ENCODE measurements at places on chromosomes 12 and 14.
A peak's percentile ranks its signal among the peaks of the same experiment; 100 is the strongest.

DNA sequence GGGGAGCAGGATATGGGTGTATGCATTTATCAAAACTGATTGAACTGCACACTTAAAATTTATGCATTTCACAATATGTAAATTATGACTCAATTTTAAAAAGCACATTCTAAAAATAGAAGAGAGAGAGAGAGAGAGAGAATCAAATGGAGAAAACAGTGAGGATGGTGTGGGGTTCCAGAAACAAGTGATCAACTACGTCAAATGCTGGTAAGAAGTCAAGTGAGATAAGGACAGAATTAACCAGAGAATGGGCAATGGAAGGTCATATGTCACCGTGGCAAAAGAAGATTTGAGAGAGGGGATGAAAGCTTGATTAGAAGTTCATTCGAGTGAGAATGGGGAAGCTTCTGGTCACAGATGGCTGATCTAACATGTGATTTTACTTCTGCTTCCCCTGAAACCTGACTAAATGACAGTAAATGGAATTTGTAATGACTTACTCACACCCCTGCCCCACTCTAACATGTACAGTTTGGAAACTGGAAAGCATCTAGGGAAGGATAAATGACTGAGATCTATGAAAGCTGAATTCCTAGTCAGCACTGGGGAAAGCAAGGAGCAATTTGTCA lies 276.5 kb upstream of the AMIGO2 start:
- no peak for DNase-seq

- no peak for DNase-seq
Measured at GRCh38 chr12:58967561-58967960, 47.3 kb upstream of the LRIG3 start.

DNA sequence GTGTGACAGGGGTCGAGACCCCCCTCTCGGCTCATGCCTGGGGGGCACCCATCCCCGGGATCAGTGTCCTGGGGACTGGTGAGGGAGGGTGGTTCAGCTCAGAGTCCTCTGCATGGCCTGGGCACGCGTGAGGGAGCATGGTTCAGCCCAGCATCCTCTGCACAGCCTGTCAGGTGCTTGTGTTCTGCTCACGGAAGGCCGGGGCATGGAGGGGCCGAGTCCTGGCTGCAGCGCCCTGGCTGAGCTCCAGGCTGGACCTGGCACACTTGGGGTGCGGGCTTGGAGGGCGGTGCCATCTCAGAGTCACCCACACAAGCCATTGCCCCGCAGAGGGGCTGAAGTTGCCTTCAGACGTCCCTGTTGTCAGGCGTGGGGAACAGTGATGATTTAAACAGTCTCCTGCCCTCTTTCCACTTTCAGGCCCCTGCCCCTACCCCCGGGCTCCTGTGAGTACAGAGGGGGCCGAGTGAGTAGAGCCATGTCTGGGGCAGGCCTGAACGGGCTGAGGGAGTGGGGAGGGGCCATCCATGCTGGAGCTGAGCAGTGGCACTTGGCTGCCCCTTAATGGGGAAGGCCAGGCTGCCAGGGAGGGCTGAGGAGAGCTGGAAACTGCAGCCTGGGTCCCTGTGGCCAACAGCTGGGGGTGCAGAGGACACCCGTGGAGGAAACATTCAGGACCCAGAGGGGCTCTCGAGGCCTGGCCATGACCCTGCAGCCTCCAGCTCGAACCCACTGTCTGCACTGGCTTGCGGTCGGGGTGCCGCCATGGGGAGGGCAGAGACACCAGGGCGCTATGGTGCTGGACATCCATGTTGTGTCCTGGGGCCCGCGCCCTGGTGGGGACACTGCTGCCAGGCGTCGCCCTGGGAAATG lies 22.5 kb downstream of the FBRSL1 start:
- peak; percentile 26 for DNase-seq

- DNase-seq = no peak
Measured at GRCh38 chr14:51394804-51395203, 154.8 kb downstream of the TMX1 start.

DNA sequence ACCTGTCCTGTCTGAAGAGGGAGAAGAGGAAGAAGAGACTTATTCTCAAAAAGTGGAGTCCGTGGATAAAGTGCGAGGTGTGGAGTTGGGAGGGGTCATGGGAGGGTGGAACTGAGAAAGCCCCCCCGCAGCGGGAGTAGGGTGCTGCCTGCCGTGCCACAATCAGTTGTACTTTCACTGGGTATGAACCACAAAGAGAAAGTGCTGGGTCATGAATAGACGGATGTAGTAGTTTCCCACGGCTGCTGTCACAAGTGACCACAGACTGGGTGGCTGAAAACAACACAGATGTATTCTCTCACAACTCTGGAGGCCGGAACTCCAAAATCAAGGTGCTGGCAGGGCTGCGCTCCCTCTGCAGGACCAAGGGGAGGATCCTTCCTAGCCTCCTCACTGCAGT lies 5.5 kb downstream of the DNAH10 start:
- no peak for DNase-seq

GRCh38 chr14:56098021-56098420 lies 20.2 kb upstream of the PELI2 start:
- no peak for DNase-seq

GRCh38 chr12:111975161-111975931 lies 37.6 kb downstream of the TMEM116 start:
- DNase-seq = no peak

- no peak for DNase-seq
Measured at GRCh38 chr14:90034156-90034555, 27.6 kb upstream of the KCNK13 start.

DNA sequence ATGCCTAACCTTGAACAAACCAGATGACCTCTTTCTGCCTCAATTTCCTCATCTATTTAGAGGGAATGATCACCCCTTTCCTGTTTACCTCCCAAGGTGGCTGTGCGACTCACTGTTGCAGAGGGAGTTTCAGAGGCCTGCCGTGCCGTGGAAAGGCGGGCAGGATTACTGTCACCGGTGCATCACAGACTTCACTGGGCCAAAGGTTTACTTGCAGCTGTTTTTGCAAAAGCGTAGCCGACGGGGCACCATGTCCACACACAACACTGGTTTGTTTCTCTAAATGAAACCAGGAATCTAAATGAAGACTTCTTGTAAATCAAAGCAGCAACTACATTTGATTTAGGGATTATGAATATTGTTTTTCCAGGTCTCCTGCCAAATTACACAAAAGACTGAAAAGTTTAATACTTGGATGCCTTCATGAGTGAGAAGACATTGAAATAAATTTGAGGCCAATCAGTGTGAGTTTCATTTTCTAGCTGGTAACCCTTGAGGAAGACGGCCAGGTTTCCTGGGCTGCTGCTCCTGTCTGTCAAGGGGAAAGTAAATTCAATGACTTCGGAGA lies 696.1 kb upstream of the TMEM132C start:
- DNase-seq = no peak

- DNase-seq = no peak
Measured at GRCh38 chr14:73026243-73026844, 562 bp downstream of the ZFYVE1 start.

DNA sequence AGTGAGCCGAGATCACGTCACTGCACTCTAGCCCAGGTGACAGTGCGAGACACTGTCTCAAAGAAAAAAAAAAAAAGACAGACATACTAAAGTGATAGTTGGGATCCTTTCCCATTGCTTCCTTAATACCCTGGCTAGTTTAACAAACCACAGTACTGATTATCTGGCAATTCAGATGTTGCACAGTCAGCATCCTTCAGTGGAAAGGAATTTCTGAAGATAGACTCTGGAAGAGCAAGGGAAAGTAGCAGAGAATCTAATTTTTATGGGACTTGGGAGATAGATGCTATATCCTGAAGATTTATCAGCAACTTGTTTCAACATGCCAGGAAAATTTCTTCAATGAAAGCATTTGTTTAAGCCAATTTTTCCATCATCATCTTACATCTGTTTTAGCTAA lies 6.5 kb upstream of the PPFIBP1 start:
- DNase-seq = no peak

- no peak for DNase-seq
Measured at GRCh38 chr14:105139212-105139825, 29.3 kb downstream of the JAG2 start.

- peak; percentile 22 for DNase-seq
Measured at GRCh38 chr12:123085730-123086487, 65.0 kb downstream of the PITPNM2 start.

DNA sequence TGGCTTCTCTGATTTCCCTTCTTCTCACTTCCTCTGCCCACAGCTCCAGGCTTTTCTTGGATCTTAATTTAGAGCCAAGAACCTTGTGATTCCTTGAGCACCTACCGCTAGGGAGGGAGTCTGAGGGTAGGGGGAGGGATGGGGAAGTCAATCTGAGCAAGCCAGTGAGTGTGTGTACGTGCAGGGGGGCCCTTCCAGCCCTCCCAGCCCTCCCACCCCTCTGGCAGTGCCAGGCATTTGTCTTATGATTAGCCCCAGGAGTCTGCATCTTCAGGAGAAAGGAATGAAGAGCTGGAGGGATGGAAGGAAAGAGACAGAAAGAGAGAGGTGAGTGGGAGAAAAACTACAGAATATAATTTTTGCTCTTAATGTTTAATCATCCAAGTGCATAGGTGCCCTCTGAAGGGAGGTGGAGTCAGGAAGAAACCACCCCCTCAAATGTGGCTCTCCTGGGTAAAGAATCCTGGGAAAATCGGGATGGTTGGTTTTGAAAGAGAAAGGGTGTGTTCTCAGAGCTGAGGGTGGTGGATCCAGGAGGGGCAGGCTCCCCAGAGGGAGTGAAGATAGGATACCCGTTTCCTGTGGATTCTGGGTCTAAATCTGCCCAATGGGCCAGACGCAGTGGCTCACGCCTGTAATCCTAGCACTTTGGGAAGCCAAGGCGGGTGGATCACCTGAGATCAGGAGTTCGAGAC lies 2.1 kb downstream of the PIANP start:
- DNase-seq = no peak

DNA sequence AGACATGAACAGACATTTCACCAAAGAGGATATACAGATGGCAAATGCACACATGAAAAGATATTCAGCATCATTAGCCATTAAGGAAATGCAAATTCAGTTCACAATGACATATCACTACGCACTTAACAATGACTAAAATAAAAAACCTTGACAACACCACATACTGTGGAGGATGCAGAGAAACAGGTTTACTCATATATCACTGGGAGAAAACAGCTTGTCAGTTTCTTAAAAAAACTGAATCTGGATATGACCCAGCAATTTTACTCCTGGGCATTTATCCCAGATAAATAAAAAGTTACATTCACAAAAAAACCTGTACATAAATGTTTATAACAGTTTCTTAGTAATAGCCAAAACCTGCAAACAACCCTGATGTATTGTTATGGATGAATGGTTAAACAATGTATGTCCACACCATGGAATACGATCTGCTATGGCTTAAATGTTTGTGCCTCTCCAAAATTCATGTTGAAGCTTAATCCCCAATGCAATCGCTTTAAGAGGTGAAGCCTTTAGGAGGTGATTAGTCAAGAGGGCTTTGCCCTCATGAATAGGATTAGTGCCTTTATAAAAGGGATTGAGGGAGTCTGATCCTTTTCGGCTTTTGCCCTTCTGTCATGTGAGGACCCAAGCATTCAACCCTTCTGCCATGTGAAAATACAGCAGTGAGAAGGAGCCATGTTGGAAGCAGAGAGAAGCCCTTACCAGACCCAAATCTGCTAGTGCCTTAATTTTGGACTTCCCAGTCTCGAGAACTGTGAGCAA lies 36.0 kb upstream of the PPP4R3A start:
- no peak for DNase-seq

GRCh38 chr12:132774646-132775275 lies 13.1 kb upstream of the ANKLE2 start:
- no peak for DNase-seq
